ENCODE measurements at places on chromosomes 11 and 22.

GRCh38 chr11:128725630-128726319 lies 31.9 kb downstream of the FLI1 start:
- DNase-seq: no peak

GRCh38 chr22:49632199-49633009 lies 195.3 kb downstream of the BRD1 start:
- DNase-seq: no peak

DNA sequence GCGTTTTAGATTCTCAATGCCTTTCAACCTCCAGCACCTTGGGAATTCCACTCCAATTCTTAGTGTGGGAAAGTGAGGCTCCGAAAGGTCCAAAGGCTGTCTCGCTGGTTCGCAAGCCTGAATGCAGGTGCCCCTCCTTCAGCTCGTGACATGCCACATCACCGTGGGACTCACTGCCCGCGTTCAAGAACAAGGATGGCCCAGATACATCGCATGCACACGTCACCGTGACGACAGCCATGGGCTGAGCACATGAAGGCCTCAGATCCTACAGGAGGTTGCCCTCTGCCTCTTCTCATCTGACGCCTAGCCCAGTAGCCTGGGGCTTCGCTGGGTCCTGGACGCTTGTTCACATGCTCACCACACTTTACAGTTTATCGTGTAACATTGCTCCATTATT lies 4.4 kb upstream of the LINC01488 start:
- DNase-seq: no peak

DNA sequence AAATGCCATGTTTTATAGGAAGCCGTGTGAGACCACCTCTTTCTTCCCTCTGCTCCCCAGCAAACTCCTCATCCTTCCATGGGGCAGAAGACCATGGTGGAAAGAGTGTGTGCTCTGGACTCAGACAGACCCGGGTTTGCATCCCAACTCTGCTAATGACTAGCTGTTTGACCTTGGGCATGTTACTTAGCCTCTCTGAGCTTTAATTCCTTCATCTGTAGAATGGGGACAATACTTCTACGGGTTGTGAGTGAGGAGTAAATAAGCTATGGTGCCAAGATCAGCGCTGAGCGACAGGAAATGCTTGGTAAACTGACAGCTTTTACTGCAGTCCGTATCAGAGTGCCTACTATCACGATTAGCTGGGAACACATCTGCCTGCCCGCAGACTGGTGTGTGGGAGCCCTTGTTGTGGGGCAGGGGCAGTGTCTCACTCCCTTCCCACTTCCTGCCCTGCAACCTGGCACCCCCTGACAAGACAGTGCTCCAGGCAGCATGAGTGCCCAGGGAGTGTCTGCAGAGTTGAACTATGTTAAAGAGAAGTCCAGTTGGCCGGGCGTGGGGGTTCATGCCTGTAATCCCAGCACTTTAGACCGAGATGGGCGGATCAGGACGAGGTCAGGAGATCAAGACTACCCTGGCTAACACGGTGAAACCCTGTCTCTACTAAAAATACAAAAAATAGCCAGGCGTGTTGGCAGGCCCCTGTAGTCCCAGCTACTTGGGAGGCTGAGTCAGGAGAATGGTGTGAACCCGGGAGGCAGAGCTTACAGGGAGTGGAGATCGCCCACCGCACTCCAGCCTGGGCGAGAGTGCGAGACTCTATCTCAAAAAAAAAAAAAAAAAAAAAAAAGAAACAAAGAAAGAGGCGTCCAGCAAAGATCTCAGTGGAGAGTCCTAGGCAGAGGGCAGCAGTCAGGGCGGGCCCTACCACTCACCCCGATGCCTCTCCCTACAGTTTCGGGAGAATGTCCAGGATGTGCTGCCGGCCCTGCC lies 2.2 kb downstream of the SEC14L2 start:
- no peak for DNase-seq

DNA sequence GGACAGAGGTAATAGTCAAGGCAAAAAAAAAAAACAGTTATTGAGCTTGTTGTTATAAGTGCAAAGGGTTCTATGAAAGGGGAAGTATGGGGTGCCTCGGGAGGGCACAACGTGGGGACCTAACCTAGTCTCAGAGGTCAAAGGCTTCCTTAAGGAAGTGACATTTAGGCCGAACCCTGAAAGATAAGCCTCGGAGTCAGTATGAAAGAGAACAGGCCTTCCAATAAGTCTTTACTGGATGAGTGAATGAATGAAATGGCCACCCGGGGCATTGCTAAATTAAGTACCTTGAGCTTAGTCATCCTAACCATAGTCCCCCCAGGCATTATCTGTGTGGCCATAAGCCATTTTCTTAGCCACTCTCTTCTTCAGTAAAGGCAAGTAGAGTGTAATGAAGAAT lies 19.7 kb downstream of the FLI1 start:
- no peak for DNase-seq

DNA sequence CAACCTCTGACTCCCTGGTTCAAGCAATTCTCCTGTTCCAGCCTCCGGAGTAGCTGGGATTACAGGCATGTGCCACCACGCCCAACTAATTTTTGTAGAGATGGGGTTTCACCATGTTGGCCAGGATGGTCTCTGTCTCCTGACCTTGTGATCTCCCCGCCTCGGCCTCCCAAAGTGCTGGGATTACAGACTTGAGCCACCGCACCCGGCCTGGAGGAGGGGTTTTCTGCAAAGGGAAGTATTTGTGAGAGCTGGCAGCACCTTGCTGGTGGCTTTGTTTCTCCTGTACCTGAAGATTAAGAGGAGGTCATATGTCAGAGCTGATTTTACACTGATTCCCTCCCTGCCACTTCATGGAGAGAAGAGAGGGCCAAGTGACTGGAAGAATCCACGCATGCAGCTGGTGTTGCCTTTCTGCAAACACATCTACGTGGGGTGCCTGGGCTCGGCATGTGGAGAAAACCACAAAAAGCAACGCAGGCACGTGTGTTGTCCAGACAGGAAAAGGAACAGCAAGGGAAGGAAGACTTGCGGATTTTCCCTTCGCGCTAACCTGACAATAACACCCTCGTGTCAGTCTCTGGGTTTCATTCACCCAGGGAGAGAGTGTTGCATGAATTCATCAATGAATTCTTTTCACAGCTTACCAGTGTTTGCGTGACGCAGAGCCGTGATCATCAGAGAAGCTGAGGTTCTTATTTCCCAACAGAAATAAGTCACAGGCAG lies 61.9 kb downstream of the TSPAN18 start:
- DNase-seq: no peak

DNA sequence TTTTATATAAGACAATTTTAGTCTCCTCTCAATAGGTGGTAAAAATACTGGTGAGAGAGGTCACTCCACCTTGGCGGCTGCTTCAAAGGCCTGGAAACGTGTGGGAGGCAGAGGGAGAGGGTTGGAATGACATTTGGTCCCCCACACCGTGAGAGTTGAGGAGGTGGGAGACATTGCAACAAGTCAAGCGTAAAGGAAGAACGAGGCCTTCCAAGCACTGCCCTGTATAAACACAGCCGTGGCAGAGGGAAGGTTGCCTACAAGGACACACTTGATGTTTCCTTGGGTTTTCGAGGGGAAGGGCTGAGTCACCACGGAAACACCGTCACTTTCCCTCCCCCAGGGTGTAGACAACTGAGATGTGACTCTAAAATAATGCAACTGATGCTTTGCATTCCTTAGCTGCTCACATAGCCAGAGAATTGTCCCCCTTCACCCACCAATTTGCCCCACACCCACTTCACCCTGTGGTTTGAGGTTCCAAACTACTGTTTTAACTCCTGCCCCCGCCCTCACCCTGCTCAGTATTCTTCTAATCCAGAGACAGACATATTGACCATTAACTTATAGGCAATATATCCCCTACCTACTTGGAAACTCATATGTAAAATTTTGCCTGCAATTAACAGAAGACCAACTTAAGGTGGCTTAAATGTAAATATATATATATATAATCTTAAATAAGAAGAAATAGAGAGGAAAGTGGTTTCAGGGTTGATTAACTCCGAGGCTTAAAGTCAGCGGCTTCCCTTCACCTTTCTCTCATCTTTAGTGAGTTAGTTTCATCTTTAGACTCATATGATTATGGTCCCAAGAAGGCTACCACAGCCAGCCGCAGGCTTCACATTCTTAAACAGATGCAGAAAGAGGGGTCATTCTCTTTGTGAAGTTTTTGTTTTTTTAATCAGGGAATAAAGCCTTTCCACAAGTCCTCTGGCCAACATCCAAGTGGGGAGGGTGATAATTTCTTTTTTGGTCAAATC lies 54.1 kb upstream of the BDNF start:
- DNase-seq: no peak

- DNase-seq: no peak
Measured at GRCh38 chr22:27212102-27212501, 554.7 kb downstream of the MIAT start.

DNA sequence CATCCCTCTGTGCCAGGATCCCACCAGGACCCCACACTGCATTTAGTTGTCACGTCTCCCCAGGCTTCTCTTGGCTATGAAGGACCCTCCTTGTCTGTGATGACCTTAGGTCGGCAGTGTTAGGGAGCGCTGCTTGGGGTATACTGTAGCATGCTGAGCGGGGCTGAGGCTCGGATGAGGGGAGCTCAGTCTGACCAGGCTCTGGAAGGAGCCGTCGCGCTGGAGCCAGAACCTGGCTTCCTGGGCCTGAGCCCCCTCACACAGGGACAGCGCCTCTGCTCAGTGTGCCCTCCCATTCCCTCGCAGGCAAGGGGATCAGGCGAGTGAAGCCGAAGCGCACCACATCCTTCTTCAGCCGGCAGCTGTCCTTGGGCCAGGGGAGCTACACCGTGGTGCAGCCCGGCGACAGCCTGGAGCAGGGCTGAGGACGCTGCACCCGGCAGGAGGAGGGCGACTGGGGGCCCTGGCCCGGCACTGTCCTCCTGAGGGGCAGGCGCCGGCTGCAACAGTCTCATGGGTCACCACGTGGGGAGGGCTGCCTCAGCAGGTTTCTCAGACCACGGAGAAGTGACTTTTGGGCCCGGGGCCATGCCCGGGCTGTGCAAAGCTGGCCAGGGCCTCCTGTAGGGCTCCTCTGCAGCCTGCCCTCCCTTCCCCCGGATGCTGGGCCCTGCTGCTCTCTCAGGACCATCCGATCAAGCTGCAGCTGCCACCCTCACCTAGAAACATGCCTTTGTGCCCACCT lies 11.5 kb upstream of the NEAT1 start:
- no peak for DNase-seq

DNA sequence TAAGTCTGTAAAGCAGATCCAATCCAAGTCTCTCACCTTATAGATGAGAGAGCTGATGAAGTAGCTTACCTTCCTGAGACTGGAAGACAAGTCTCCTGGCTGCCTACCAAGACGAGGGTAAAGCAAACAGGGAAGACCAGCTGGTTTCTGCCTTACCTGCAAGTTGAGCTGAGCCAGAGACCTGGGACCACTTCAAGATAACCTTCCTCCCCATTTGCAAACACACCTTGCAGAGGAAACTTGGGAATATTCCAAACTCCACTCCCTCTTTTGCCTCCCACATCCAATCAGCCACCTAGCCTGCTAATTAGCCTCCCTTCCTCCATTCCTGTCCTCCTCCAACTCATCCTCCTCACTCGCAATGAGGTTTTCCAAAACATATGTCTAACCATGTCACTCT lies 23.4 kb upstream of the ROBO3 start:
- no peak for DNase-seq

- no peak for DNase-seq
Measured at GRCh38 chr11:13384908-13385640, 77.9 kb downstream of the BTBD10 start.

All from activated CD8-positive, alpha-beta memory T cell treated with anti-CD3 and anti-CD28 coated beads for 4 hours (primary cell).